Kidney (tissue), 22 donors: ENCODE measurements at places on chromosomes 16 and 17.
A peak's percentile ranks its signal among the peaks of the same experiment; 100 is the strongest.

DNA sequence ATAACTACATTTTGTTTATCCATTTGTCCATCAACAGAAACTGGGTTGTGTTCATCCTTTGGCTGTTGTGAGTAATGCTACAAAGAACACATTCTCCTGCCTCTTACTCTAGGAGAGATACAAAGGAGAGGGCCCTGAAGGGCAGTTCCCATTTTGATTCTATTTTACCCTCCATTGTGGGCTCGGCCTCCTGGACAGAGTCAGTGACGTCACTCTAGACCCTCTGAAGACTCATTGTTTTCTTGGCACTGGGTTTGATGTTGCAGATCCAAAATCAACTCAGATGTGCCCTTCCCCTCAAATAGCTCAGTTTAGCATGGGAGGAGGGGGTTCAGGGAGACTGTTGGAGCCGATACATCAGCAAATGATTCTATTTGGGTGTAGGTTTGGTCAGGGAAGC, 280.9 kb downstream of the UTP18 start:
- no peak overlapping the region for H3K27ac ChIP-seq
- H3K27me3 ChIP-seq = no peaks in the 10 kb centered on the region
- H3K4me3 ChIP-seq = no peak overlapping the region
- no peak for DNase-seq
- no peaks in the 10 kb centered on the region for H3K4me1 ChIP-seq

GRCh38 chr16:17339764-17340541, 130.8 kb downstream of the XYLT1 start:
- DNase-seq = no peak
- H3K27me3 ChIP-seq = no peaks in the 10 kb centered on the region
- H3K36me3 ChIP-seq = no peaks in the 10 kb centered on the region
- no peaks in the 10 kb centered on the region for H3K4me1 ChIP-seq
- no peak overlapping the region for H3K4me3 ChIP-seq

DNA sequence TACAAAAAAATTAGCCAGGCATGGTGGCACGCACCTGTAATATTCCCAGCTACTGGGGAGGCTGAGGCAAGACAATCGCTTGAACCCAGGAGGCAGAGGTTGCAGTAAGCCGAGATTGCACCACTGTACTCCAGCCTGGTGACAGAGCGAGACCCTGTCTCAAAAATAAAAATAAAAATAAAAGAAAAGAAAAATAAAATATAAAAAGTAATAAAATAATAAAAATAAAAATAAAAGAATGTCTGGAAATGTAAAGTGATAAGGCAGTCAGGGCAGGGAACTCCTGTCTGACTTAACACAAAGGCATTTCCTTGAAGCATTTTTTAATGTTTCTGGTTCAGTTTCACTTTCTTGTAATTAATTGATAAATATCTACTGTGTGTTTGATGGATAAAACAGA, 34.7 kb upstream of the DNAJA2 start:
- H3K4me1 ChIP-seq = no peaks in the 10 kb centered on the region
- no peaks in the 10 kb centered on the region for H3K36me3 ChIP-seq
- no peak overlapping the region for H3K4me3 ChIP-seq
- no peak overlapping the region for H3K27ac ChIP-seq

DNA sequence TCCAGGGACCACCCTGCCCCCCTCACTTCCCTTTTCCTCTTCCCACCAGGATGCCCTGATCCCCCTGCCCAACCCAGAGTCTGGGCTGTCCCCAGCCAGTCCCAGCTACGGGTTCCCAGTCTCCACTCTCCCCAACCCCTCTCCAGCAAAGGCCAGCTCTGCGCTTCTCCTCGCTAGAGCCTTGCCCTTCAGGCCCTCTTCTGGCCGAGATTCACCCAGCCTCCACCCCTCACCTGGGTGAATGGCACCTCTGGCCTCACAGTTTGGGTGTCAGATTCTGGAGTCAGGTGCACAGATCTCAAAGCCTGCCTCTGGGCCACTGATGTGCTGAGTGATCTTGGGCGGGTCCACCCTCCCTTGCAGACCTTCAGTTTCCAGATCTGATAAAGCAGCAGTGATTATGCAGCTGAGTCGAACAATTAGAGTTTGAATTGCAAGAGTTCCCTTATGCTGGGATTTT, 185.6 kb upstream of the TNRC6C start:
- no peaks in the 10 kb centered on the region for H3K4me1 ChIP-seq
- no peak overlapping the region for H3K4me3 ChIP-seq
- no peak overlapping the region for H3K27ac ChIP-seq
- DNase-seq = no peak
- no peaks in the 10 kb centered on the region for H3K36me3 ChIP-seq
- H3K27me3 ChIP-seq = no peaks in the 10 kb centered on the region

DNA sequence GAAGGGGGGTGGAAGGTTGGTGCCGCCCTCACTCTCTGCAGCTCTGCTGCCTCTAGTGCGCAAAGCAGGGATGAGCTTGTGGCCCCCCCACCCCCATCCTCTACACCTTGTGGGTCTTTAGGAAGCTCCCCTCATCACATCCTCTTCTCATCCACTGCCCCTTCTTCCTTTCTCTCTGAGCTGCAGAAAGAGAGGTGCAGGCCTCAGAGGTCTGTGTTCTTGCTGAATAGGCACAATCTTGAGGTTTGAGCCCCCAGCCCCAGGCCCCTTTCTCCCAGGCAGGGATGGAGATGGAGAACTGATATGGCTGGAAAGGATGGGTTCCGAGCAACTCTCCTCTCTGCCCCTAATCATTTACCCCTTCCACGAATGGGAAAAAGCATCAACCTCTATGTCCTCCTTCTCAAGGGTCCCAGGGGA, 2.6 kb downstream of the CACNA1G start:
- H3K27ac ChIP-seq = no peak overlapping the region
- H3K27me3 ChIP-seq = peaks cover 8% of the 10 kb centered on the region
- no peak for DNase-seq
- H3K36me3 ChIP-seq = no peaks in the 10 kb centered on the region

GRCh38 chr17:41760878-41761277, 25.6 kb downstream of the JUP start:
- H3K36me3 ChIP-seq = peaks cover 15% of the 10 kb centered on the region
- no peak overlapping the region for H3K27ac ChIP-seq
- no peaks in the 10 kb centered on the region for H3K4me1 ChIP-seq
- DNase-seq = no peak

GRCh38 chr17:17729620-17730249, 48.5 kb downstream of the RAI1 start:
- DNase-seq = no peak
- no peaks in the 10 kb centered on the region for H3K27me3 ChIP-seq
- no peaks in the 10 kb centered on the region for H3K36me3 ChIP-seq
- no peak overlapping the region for H3K4me3 ChIP-seq
- peaks cover 9% of the 10 kb centered on the region for H3K4me1 ChIP-seq
- no peak overlapping the region for H3K27ac ChIP-seq

DNA sequence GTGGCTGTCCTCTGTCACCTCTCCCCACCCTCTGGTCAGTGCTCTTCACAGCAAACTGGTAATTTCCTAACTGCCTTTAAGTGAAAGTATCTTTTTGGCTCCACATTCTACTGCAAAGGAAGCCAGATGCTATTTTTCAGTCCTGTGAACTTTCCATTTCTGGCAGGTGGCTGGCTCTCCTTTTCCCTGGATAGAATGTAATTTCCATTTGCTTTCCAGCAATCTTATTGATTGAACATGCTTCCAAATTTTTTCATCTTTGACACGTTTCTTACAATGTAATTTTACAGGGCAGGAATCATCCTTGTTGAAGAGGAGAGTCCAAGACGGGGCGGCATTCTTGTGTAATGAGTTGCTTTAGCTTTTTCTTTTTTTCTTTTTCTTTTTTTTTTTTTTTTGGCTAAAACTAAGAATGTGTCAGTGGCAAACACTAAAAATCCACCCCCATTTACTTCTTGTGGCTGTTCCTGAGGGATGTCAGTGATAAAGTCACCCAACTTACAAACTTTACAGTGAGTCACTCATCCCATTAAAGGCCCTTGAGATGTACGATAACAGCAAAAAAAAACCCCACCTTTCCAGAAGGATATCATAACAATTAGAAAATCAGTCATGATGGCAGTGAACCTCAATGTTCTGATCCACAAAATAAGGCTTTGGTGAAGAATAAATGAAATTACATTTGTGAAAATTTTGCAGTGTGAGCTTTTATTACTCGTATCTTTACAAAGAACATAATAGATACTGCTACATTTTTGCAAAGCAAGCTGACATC, 29.4 kb upstream of the PRKCA start:
- no peak overlapping the region for H3K27ac ChIP-seq
- peak; percentile 26 for DNase-seq
- no peaks in the 10 kb centered on the region for H3K36me3 ChIP-seq
- no peak overlapping the region for H3K4me3 ChIP-seq
- no peaks in the 10 kb centered on the region for H3K27me3 ChIP-seq

DNA sequence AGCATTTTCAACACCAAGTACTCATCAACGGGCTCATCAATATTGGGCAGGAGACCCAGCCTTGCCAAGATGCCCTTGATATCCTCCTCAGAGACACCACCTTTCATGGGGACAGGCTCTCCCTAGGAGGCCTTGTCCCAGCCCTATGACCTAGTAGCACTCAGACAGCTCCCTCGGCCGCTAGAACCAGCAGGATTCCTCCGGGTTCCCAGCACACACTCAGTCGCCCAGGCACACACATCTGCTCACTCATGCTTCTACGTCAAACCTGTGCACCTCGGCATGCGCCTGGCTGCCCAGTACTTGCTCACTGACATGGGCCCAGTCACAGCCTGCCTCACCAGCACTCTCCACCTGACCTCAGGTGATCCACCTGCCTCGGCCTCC, 17.0 kb downstream of the SRCIN1 start:
- H3K4me1 ChIP-seq = no peaks in the 10 kb centered on the region
- H3K27ac ChIP-seq = no peak overlapping the region
- no peak for DNase-seq

- no peak for DNase-seq
- no peak overlapping the region for H3K4me3 ChIP-seq
- no peak overlapping the region for H3K27ac ChIP-seq
- no peaks in the 10 kb centered on the region for H3K4me1 ChIP-seq
Measured at GRCh38 chr16:88069397-88070168, 118.3 kb downstream of the BANP start.

DNA sequence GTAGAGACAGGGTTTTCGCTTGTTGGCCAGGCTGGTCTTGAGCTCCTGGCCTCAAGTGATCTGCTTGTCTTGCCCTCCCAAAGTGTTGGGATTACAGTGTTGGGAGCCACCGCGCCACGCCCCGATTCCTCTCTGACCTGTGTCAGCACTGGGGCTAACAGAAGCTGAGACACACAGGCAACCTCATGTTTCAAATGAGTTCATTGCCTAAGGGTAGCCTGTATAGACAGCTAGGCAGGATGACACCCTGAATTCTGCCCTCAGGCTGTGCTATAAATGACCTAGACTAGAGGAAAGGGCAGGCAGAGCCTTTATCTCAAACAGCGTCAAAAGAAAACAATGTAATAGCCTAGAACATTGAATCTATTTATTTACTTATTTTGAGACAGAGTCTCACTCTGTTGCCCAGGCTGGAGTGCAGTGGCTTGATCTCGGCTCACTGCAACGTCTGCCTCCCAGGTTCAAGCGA, 2.3 kb upstream of the CDK3 start:
- DNase-seq = no peak
- H3K36me3 ChIP-seq = no peaks in the 10 kb centered on the region
- no peaks in the 10 kb centered on the region for H3K27me3 ChIP-seq
- no peak overlapping the region for H3K4me3 ChIP-seq

- no peak overlapping the region for H3K27ac ChIP-seq
- no peaks in the 10 kb centered on the region for H3K27me3 ChIP-seq
- no peak for DNase-seq
- no peaks in the 10 kb centered on the region for H3K36me3 ChIP-seq
- no peaks in the 10 kb centered on the region for H3K4me1 ChIP-seq
Measured at GRCh38 chr16:8510160-8510559, 80.2 kb downstream of the TMEM114 start.

GRCh38 chr17:73455050-73455687, 143.4 kb upstream of the CDC42EP4 start:
- H3K4me1 ChIP-seq = no peaks in the 10 kb centered on the region
- no peak overlapping the region for H3K27ac ChIP-seq
- H3K4me3 ChIP-seq = no peak overlapping the region

- H3K27ac ChIP-seq = no peak overlapping the region
- H3K4me1 ChIP-seq = no peaks in the 10 kb centered on the region
- peaks cover 18% of the 10 kb centered on the region for H3K36me3 ChIP-seq
- no peaks in the 10 kb centered on the region for H3K27me3 ChIP-seq
- no peak overlapping the region for H3K4me3 ChIP-seq
- DNase-seq = no peak
Measured at GRCh38 chr16:28205117-28205899, 6.5 kb downstream of the XPO6 start.

GRCh38 chr16:51629576-51629975, 478.5 kb upstream of the SALL1 start:
- no peaks in the 10 kb centered on the region for H3K36me3 ChIP-seq
- H3K27me3 ChIP-seq = no peaks in the 10 kb centered on the region
- DNase-seq = no peak
- no peaks in the 10 kb centered on the region for H3K4me1 ChIP-seq
- H3K27ac ChIP-seq = no peak overlapping the region

DNA sequence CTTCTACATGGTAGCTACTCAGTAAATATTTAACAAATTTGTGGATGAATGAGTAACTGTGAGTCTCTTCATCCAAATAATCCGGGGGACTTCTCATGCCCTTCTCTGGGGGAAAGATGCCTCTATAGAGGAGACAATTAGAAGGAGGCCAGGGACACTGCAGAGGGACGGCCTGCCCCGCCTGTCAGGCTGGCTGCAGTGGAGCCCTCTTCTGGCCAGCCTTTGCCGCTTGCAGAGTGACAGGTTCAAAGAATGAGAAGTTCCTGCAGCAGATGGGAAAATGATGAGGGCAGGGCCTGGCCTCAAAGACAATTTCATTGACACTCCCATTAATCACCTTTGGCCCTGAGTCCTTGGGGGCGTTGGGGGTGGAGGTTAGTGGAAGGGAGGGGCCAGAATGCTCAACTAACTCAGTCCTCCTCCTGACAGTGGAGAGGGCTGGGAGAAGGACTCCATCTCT, 339.0 kb downstream of the MAF start:
- H3K27ac ChIP-seq = no peak overlapping the region
- peak; percentile 68 for DNase-seq
- no peak overlapping the region for H3K4me3 ChIP-seq
- H3K4me1 ChIP-seq = no peaks in the 10 kb centered on the region
